ENCODE measurements at places on chromosomes 1 and 21.
A peak's percentile ranks its signal among the peaks of the same experiment; 100 is the strongest.

GRCh38 chr1:89863165-89863830, 42.5 kb downstream of the LRRC8D start:
- no peak for DNase-seq

DNA sequence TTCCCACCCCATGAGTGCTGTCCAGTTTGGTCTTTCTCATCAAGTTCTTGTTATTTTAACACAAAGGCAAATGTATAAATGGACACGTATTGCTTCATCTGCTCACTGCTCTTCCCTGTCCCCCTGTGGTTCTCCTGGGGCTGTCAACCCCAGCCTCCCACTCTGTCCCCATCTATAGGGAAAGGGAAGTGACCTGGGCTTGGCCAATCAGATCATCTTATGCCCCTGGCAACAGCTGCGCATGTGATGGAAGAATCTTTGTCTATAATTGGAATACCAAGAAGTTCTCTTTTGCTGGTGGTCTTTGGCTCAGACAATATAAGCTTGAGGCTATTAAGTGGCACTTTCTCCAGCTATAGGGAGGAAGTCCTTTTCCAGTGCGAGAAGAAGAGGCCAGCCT, 4.7 kb upstream of the CCSAP start:
- DNase-seq = no peak

GRCh38 chr1:191912517-191912916, 245.7 kb upstream of the RGS18 start:
- no peak for DNase-seq

DNA sequence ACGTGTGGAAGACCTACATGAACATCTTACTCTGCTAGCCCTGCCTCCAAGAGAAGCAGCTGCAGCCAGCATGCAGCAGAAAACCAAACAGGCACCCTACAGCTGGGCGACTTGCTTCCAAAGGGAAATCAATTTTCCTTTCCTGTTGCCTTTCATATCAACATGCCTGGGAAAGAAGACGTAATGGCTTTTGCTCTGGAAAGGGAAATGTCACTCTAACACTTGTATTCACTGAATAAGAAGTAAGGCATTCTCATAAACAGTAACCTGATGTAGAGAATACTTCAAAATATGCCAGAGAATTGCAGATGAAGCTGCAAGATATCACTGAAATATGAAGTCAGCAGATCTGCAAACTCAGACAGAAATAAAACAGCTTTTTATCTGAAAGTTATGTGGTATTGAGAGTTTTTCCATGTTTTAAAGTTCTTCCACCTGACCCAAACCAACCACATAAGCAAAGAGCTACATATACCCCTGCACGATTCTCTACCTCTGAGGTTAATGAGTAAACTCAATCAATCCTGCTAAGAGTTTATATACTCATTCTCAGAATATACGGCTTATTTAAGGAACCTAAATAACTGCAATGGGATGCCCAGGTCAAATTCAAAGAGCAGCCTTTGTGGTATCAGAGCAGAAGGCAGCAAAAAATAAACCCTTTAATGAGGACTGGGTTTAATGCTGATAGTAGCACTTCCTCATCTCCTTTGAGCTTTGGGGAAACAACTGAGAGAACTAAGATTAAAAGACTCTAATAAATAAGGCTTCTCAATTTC, 150.9 kb downstream of the RERE start:
- DNase-seq = no peak

DNA sequence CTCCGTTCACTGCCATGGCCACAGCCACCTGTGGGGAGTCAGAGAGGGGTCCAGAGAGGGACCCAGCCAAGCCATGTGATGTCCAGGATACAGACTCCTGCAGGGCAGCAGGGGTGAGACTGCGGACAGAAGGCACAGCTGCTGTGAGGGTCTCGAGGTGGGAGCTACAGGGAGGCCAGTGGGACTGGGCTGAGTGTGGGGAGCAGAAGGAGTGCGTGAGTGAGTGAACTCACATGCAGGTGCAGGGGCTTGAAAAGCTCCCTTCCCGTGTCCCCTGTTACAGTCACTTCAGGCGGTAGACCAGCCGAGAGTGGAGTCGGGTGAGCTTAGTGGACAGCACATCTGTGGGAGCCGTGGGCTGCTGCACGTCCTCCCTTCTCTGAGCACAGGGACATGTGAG, 42.4 kb downstream of the S100B start:
- no peak for DNase-seq

- no peak for DNase-seq
Measured at GRCh38 chr21:43995521-43996105, 16.5 kb upstream of the TRAPPC10 start.

DNA sequence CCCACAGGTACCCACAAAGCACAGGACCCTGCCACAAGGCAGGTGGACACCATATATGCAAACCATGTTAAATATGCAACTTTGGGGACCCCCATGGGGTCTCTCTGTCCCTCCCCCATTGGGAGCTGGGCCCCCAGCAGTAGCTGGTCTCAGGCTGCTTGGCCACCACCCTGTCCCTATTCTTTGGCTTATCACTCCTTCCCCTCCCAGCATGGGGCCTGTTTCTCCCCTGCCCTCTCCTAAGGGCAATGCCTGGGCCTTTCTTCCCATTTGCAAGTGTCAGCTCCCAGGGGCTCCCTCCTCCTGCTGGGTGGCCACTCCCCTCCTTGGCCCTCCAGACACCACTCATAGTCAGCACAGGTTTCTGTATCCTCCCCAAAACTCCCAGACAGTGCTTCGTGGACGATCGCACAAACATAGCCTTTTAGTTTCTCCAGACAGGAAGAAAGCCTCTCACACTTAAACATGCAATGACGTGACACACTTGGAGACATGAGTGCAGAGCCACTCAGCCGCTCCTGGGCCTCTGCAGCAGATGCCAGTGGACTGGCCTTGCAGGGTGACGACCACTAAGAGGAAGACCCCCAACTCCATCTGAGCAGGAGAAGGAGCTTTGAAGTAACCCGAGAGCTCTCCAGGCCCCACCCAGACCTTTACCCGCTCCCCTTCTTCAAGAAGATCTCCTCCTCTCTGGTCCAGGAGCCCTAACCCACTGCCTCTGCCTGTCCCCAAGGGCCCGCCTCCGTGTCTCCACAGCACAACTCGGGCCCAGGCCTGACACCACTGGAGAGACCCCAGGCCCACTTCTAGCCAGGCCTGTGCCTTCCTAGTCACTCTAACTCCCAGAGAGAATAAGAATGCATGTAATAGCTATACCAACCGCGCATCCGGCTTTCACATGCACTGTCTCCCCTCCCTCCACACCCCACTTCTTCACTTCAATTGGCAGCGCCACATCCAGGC, 22.9 kb downstream of the CITED4 start:
- DNase-seq = no peak

GRCh38 chr1:212457740-212458338, 25.1 kb downstream of the NENF start:
- peak; percentile 40 for DNase-seq

- DNase-seq = no peak
Measured at GRCh38 chr1:30758785-30759380, 1.3 kb upstream of the LAPTM5 start.

GRCh38 chr21:27292229-27292628, 325.3 kb upstream of the ADAMTS5 start:
- DNase-seq = no peak
